ENCODE measurements at places on chromosomes 2 and 18.

- DNase-seq: no peak
These were observed 1.4 kb downstream of the MARCHF7 start for GRCh38 chr2:159713631-159714246.

GRCh38 chr2:83320053-83320452, 1139.0 kb downstream of the SUCLG1 start:
- no peak for DNase-seq

GRCh38 chr2:165239856-165240515, 772 bp downstream of the SCN2A start:
- DNase-seq: no peak

DNA sequence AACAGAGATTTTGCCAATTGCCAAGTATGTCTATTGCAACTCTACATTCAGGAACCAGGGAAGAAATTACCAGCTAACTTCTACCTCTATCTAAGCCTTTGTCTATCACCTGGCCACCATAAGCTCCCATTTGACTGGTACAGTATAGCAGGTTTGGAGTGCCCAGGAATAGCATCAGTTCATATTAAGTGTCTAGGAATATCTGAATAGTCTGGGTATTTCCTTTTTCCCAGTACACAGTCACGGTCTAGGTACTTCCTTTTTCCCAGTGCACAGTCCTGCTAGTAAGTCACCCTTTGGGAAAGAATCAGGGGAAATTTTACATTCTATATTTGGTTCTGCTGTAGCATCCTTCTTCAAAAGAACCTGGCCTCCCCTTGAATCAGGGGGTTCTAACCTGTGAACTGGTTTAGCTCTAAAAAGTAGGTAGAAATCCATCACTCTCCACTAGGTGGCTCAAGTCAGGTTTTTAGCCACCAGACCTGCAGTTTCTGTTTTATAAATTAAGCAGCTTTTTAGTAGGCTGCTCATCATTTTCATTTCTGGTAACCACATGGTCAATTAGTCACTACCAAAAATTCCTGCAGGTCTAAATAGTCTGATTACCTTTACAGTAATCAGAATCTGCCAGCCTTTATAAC, 49.3 kb upstream of the DNAJC10 start:
- no peak for DNase-seq

DNA sequence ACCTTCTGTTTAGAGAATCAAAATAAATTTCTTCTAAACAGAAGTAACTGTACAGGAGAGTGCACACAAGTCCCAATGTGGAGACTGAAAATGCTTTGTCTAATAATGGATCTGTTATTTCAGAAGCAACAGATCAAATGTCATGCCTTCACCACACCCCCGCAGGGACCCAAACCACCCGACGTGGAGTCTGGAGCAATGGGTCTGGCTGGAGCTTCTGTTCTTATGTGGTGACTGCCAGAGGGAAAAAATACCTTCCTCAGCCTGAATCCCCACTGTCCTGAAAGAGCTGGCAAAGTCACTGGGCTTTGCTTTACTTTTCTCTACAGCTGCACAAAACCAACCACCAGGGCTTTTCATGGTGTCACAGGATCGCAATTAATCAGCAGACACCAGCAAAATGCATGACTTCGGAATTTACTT, 119.0 kb upstream of the ZFP36L2 start:
- DNase-seq: no peak

DNA sequence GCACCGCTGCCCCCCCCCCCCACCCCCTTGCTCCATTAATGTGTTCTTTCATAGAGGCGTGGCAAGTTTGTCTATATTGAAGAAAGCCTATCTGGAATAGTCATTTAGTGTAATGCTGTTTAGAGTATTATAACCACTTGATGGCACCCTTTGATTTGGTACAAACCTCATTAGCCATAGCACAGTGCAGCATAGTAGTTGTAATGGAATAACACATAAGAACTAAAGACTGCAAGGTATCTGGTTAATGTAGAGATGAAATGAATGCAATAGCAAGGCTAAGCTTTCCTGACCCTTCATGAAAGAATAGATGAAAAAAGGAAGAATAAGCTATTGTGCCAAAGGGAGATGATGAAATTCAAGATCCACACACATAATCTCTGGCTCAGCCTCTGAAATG, 81.9 kb downstream of the EHBP1 start:
- DNase-seq: no peak

- DNase-seq: no peak
These were observed 680.7 kb downstream of the EPHA4 start for GRCh38 chr2:220891405-220891804.

- no peak for DNase-seq
These were observed 1.5 kb upstream of the SPTBN1 start for GRCh38 chr2:54454548-54455130.

DNA sequence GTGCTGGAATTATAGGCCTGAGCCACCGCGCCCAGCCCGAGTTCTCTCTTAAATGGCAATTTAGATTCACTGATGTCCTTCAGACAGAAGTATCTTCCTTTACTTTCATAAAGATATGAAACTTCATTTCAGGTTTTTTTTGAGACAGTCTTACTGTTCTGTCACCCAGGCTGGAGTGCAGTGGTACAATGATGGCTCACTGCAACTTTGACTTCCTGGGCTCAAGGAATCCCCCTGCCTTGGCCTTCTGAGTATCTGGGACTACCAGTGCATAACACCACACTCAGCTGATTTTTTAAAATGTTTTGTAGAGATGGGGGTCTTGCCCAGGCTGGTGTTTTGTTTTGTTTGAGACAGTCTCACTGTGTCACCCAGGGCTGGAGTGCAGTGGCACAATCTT, 13.2 kb downstream of the ITGB1BP1 start:
- no peak for DNase-seq

- DNase-seq: no peak
These were observed 231.0 kb downstream of the INSIG2 start for GRCh38 chr2:118319271-118319684.

GRCh38 chr2:61320181-61320580, 150.7 kb downstream of the USP34 start:
- no peak for DNase-seq

DNA sequence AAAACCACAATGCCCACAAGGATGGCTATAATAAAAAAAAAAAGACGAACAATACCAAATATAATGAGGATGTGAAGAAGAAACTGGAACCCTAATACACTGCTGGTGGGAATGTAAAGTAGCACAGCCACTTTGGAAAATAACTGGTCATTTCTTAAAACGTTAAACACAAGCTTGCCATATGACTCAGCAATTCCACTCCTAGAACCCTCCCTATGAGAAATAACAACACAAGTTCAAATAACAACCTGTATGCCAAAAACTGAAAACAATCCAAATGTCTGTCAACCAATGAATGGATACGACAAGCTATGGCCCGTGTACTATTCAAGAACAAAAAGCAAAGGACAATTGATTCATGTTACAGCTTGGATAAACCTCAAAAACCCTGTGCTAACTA, 7.0 kb upstream of the ALPK2 start:
- DNase-seq: no peak

DNA sequence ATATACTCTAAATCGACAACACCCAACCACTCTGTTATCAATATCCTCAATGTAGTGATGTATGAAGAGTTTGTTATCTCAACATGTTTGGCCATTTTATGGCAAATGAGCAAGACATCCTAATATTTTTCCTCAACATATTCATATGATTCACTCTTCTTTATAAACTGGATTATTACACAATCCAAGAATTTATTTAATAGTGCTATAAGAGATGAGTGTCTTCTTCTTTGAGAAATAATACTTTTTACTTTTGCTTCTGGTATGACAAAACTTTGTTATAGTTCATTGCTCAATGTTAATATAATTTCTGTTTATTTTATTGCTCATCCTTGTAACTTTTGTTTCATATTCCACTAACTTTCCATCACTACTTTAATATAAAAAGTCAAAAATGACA, 44.3 kb downstream of the SCN9A start:
- DNase-seq: no peak

DNA sequence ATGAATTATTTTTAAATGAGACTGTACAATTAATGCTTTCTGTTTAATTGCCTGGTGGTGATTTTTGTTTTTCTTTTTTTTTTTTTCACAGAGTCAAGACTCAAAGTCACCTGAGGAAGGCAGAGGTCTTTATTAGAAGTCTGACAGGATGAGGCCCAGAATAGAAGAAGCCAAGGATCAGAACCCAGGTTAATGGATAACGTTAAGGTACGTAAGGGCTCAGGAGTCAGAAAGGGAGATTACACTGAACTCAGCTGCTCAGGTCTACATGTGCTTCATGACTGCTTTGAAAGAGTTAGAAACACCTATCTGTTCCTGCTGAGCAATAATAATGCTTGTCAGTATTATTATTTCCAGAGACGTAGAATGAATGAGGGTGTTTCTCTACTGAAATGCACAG, 196.5 kb downstream of the LRATD1 start:
- DNase-seq: no peak

DNA sequence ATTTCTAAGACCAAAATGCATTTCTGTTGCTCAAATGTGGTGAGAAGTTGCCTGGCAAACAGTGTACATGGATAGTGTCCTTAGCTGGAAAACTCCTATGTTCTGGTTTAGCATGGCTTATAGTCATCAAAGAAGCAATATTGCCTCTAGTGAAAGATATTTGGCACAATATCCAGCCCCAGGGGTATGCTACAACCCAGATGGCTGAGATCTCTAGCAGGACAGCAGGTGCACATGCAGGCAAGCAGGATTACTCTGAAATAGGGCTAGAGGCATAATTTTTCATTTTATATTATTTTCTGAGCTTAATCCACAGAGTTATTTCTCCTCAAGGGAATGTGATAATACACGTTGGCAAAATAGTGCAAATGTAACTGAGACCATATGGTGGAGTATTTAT, 34.0 kb downstream of the CCDC195 start:
- DNase-seq: no peak

DNA sequence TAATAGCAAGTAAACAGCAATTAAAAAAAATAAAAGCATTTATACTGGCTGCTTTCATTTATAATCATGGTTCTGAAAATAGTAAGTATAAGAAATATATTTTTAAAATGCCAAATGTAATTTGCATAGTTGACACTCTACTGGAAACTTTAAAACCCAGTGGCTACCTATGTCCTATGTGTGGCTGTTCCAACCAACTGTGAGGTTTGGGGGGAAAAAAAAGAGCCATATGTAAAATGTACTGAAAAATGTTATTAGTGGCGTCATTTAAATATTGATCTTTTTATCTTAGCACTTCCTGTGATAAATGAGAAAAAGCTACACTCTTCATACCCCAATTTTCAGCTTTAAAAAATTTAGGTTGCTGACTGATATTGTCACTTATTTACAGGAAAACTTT, 270.7 kb downstream of the TCF4 start:
- DNase-seq: no peak

DNA sequence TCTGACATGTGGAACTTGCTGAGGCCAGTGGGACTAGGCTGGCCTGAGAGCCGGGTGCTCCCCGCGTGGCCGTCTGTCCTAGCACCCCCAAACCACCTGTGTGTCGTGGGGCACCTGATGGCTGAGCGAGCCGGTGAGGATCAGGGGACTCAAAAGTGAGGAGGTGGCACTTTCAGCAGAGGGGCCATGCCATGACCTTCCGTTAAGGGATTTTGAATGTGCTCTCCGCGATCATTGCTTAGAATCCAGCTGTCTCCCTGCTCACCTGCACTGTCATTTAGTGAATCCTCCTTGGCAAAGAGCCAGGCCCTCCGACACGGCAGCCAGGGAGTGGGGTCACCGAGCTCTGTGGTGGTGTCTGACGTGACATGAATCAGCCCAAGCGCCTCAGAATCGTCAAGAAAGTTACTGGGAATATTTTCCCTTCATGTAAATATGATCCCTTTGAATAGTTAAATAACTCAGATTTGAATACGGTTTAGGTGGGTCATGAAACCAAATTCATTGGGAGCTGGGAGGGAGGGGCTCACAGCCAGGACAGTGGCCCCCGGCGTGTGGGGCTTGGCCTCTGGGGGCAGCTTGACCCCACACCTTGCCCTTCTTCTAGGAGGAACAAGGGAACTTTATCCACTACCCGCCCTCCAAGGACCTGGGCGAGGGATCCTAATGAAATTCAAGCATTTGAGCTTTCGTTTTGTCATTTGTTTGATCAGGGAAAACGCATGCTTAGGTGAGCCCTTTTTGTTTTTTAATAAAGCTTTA, 9.5 kb downstream of the NFATC1 start:
- no peak for DNase-seq

GRCh38 chr2:222709191-222709891, 37.9 kb downstream of the MOGAT1 start:
- peak; percentile 53 for DNase-seq

DNA sequence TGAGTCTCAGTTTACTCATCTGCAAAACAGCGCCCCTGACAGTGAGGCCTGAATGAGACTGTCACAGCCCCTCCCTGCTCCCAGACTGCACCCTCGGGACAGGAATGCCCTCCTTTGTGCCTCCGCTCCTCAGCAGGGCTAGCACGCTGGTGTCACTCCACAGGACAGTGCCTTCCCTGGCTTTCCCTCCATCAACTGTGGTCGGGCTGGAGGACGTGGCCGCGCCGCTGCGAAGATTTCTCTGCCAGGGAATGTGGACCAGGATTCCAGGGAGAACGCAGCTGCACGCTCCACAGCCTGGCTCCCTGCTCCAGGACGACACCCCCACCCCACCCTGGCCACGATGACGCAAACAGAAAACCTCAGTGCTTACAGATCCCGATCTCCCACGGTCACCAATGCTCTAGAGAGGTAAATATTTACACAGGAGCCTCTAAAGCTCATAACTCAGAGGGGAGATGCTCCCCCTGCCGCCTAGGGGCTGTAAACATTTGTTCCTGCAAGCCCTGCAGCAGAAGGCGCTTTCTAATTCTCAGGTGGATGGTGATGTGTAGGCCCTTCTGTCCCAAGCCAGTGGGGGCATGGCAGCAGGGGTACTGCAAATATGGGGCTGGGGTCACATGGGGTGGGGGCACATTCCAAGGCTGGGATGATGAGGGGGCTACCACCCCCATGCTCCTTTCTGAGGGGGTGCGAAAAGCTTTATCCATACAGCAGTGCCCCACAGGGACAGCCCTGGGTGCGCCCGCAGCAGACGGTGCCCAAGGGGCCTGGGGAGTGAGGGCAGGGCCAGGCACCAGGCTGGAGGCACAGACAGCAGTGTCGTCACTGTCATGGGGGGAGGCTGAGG, 12.4 kb downstream of the HS6ST1 start:
- no peak for DNase-seq

- DNase-seq: no peak
These were observed 152.7 kb upstream of the NT5C1B start for GRCh38 chr2:18741895-18742732.

- DNase-seq: peak; percentile 39
These were observed 30.4 kb downstream of the SRSF7 start for GRCh38 chr2:38720613-38721241.

DNA sequence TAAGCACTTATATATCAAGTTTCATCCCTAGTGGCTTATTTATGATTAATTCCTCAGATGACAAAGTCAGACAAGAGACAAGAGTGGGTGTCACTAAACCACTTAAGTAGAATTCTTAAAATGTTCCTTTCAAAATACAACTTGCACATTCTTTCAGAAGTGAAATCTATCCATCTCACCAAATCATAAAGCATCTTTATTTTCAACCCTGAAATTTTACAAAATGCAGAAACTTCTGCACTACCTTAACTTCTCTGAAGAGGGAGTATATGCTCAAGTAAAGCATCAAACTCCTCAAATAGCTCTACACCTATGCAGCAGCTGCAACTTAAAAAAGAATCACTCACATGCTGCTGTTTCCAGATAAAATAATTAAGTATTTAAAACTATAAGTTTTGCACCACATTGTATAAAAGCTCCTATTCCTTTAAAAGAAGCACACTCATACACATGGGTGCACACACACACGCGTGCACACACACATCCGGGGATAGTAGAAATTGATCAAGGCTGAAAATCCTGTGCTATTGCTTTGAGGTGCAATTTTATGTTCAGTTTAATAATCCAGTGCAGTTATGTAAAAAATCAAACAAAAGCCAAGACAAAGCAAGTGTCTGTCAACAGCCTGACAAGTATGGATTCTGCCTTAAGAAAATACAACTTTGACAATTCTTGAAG, 244.5 kb downstream of the TCF4 start:
- no peak for DNase-seq
